ENCODE measurements at places on chromosomes 1 and 21.

DNA sequence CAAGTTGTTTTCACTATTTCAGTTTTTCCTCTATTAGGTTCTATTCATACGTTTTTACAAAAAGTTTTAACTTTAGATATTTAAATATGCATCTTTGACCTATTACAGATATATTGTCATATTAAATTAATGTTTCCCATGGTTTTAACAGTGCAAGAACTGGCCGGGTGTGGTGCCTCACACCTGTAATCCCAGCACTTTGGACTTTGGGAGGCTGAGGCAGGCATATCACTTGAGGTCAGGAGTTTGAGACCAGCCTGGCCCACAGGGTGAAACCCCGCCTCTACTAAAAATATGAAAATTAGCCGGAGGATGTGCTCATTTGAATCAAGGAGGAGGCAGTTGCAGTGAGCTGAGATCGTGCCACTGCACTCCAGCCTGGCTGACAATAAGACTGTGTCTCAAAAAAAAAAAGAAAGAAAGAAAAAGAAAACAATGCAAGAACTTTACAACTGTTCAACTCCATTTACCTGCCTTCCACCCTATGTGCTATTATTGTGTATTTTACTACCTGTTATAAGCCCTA is 19.8 kb upstream of the TINAGL1 start:
- DNase-seq, result no peak

DNA sequence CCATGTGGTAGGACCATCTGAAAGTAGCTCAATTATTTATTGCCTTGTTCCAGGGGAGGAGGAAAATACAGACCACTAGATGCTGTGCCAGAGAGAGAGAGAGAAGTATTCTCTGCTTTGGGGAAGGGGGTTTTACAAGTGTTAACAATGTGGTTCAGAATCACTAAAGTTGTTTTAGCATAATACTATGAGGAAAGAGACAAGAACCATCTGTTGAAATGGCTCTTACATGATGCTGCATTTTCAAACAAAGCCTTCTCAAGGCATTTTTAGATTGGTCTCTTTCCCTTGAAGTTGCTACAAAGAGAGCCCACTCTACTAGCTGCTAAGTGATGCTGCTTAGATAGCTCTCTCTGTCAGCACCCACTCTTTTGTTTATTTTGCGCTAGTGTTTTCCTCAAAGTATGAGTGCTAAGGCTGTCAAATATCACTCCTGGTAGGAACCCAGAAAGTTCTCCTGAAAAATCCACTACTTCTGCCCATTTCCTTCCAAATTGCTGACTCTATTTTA is 255.1 kb downstream of the NFIA start:
- DNase-seq, result peak; percentile 29

- DNase-seq, result no peak
Observed at GRCh38 chr1:232728507-232729263, 76.5 kb upstream of the MAP10 start.

GRCh38 chr1:36386265-36387140 is 779 bp upstream of the STK40 start:
- peak; percentile 83 for DNase-seq

GRCh38 chr1:8481650-8482380 is 163.9 kb downstream of the SLC45A1 start:
- DNase-seq, result no peak

DNA sequence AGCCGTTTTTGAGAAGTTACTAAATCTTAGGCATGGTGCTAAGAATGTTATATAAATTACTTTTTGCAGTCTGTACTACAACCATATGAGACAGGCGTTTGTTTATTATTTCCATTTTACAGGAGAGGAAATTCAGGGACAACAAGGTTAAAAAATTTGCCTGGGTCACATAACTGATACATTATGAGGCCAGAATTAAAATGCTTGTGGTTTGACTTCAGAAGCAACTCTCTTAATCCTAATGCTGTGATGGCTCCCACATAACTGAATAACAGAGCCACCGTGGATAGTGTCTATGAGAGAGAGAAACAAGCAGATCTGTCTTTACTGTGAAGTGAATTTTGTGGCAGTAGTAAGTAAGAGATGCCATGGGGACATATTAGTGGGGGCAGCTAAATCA is 184.9 kb downstream of the NCAM2 start:
- no peak for DNase-seq

- DNase-seq, result no peak
Observed at GRCh38 chr1:183986941-183987340, 50.6 kb downstream of the COLGALT2 start.
